Natural killer cell (primary cell): ENCODE measurements at places on chromosomes 5 and 9. TPM values are rescaled to one million over a fixed set of nuclear protein-coding genes. Genes with fewer than 3 reads are reported as not detected.

DNA sequence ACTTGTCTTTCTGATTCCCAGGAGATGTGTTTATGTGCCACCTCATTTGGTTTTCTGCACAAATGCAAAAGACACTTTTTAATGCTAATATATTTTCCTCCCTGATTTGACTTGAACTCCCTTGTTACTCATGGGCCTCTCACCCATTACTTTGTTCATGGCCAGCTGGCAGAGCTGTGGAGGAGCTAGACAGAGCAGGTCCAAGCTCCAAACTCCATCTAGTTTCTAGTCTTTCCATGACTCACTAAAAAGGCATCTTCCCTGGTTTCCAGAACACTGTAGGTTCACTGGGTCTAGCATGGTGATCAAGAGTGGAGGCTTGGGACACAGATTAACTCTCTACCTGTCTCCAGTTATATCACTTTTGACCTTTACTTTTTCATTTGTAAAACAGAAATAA, 161.0 kb upstream of the SLC28A3 start:
- DNase-seq = no peak

Gene NUDT12
- 1.2 TPM for total RNA-seq

Gene MSANTD3
- total RNA-seq = 14.2 TPM

DNA sequence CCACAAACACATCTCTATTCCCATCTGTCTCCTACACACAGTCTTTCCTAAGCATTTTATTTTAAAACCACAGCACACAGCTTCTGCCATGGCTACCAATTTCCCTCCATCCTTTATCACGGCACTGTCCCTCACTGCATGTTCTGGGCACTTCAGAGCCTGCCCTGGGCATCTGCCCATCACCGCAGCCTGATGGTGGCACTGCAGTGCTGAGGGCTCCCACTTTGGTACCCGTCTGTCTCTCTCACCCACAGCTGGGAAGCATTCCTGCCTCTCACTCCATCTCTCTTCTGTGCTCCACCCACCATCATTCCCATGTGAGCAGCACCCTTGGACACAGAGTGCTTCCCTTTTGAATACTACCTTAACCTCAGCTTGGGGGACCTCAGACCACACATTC, 31.7 kb downstream of the ZDHHC11 start:
- DNase-seq = no peak

Gene DDX4
- total RNA-seq = not detected

Gene SLC22A4
- total RNA-seq = 0.27 TPM
